ENCODE measurements at places on chromosomes 13 and 19.

- DNase-seq, result peak; percentile 99
Observed at GRCh38 chr19:38362076-38362945, 12.1 kb upstream of the PSMD8 start.

DNA sequence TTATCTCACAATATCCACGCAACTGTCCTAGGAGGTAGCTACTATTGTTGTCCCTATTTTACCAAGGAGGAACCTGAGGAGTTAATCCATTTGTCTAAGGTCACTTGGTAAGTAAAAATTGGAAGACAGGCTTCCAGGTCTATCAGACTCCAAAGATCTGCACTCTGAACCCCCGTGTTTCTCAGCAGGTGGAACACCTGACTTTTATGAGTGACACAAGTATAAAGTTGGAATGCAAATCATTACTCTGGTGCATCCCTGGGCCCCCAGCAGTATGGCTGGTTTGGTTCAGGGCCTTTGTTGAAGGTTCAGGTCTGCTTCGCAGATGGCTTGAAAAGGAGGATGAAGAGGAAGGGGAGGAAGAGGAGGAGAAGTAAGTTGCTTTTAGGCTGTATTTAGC, 46.0 kb downstream of the RGCC start:
- DNase-seq, result no peak

GRCh38 chr19:45920458-45920857, 5.9 kb upstream of the NANOS2 start:
- no peak for DNase-seq

GRCh38 chr19:29665215-29665825, at the start of gene PLEKHF1:
Gene PLEKHF1, plus strand, starts transcription at chr19:29665461. Its CDS starts 8,379 bp downstream, at chr19:29673840.
- peak; percentile 90 for DNase-seq

GRCh38 chr13:101204270-101205020, 211.9 kb downstream of the NALCN start:
- DNase-seq, result no peak

- no peak for DNase-seq
Observed at GRCh38 chr13:71323266-71323665, 543.7 kb downstream of the DACH1 start.

- DNase-seq, result peak; percentile 78
Observed at GRCh38 chr13:52159159-52159982, at the start of gene NEK3. Gene NEK3, minus strand, starts transcription at chr13:52159597. Its CDS starts 3,406 bp downstream, at chr13:52156191.

DNA sequence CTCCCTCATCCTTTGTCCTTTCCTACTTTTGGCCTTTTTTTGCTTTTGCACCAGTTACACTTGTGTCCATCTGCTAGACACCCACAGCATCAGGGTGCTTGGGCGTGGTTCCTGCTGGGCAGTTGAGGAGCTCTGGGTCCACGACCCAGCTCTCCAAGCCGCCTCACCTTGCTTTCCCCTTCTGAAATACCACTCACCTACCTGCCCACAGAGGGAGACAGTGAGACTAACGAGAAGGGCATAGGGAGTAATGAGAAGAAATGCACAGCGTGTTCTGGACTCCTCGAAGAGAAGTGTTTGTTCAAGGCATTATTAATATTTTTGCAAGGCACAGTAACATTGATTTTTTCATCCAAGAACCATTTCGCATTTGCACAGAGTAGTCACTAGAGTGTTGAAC, 92.9 kb downstream of the DNAJC15 start:
- no peak for DNase-seq

GRCh38 chr19:46195104-46195503, 34.4 kb upstream of the IGFL1 start:
- no peak for DNase-seq

DNA sequence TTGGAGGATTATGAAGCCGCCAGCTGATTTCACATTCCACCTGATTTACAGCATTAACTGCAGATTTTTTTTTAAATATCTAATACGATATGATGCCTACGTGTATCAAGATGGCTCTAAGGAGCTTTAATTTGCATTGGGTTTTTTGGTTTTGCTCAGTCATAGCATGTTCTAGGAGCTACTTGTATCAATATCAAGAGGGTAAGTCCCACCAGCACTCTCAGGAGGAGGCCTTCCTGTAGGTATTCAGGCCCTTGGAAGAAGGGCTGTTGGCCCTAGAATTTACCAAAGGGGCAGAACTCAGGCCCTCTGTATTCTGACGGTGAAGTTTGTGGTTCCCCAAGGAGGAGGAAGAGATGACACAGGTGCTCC, 97.2 kb upstream of the IPO5 start:
- DNase-seq, result no peak

DNA sequence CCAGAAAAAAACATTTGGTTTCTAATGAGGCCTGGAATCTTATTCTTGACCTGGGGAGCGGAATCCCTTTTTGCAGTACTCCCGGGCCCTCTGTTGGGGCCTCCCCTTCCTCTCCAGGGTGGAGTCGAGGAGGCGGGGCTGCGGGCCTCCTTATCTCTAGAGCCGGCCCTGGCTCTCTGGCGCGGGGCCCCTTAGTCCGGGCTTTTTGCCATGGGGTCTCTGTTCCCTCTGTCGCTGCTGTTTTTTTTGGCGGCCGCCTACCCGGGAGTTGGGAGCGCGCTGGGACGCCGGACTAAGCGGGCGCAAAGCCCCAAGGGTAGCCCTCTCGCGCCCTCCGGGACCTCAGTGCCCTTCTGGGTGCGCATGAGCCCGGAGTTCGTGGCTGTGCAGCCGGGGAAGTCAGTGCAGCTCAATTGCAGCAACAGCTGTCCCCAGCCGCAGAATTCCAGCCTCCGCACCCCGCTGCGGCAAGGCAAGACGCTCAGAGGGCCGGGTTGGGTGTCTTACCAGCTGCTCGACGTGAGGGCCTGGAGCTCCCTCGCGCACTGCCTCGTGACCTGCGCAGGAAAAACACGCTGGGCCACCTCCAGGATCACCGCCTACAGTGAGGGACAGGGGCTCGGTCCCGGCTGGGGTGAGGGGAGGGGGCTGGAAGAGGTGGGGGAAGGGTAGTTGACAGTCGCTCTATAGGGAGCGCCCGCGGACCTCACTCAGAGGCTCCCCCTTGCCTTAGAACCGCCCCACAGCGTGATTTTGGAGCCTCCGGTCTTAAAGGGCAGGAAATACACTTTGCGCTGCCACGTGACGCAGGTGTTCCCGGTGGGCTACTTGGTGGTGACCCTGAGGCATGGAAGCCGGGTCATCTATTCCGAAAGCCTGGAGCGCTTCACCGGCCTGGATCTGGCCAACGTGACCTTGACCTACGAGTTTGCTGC, at the start of gene ICAM4:
ICAM4 (plus strand) TSS at position 153 of the 935 bp plus-strand sequence; CDS start at position 211, 58 bp downstream.
- peak; percentile 71 for DNase-seq
